ENCODE measurements at places on chromosomes 5 and 9.

DNA sequence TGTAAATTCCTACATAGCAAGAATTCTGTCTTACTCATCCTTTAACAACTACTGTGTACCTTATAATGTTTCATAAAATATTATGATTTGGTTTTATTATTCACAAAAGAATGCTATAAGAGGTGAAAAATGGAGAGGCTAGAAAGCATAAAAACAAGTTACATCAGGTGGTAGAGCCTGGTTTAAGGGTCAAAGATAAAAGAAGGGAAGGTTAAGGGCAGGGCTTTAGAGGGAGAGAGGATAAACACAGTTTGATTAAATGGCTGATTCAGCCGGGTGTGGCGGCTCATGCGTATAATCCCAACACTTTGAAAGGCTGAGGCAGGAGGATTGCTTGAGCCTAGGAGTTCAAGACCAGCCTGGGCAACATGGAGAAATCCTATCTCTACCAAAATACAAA lies 40.4 kb upstream of the HSPB3 start:
- no peak for DNase-seq

DNA sequence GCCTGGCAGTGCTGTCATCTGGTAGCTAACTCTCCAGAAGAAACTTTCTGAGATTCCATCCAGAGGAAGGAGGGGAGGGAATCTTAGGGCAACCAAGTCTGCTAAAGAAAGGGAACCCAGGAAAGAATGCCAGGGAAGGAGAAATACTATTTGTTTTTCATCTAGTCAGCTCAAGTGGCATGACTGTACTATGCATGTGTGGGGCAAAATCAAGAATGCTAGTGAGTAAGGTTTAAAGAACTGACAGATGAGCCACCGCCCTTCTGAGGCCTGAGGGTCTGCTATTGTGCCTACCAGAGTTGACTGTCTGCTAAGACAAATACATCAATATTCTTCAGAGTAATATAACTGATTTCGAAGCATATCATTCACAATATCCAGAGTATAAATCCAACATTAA lies 204.2 kb downstream of the SLC12A2 start:
- DNase-seq = no peak

DNA sequence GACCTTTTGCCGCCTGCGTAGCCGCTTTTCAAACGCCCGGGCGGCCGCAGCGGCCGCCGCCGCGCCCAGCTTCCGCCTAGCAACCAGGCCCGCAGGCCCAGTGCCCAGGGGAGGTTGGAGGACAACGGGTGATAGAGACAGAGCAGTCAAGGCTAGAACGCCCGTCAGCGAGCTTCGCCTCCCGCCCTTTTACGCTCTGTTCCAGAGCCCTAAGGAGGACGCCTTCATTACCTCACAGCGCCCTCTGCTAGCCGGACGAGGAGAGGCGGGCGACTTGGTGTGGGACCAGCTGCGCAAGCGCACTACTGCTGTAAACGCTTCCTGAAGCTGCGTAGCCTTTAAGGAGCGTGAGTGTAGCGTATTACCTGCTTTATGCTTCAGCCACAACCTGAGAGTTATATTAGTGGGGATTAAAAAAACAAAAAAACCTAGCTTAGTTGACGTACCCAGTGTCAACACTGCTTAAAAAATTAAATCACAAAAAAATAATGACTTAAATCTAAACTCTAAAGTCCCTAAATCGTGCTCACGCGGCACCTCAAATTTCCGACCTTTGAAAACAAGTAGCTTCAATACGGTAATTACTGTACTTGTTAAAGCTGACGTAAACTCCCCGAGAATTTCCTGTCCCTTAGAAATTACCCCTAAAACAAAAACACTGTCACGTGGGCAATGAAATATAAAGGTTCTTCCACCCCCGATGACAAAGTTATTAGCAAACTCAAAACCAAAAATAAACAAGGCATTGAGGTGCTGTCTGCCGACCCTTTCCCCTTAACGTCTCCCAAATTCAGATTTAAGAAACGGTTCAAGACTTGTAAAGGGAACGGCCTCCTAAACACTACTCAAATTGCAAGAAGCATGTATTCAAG lies at the start of gene CEP120:
TSS of gene CEP120 (minus strand) at position 126 of the 872 bp plus-strand sequence. CDS start 405 bp downstream, outside the sequence.
- DNase-seq = peak; percentile 99

- no peak for DNase-seq
Observed at GRCh38 chr5:41980870-41981269, 55.8 kb downstream of the FBXO4 start.

GRCh38 chr5:143134269-143134668 lies 269.2 kb downstream of the NR3C1 start:
- no peak for DNase-seq

GRCh38 chr5:83577036-83577636 lies 105.6 kb downstream of the VCAN start:
- no peak for DNase-seq

GRCh38 chr9:34450644-34451043 lies 7.7 kb downstream of the FAM219A start:
- no peak for DNase-seq

- DNase-seq = no peak
Observed at GRCh38 chr5:37838152-37838932, 1.5 kb downstream of the GDNF start.

GRCh38 chr5:92605591-92605990 lies 975.4 kb downstream of the NR2F1-AS1 start:
- no peak for DNase-seq

DNA sequence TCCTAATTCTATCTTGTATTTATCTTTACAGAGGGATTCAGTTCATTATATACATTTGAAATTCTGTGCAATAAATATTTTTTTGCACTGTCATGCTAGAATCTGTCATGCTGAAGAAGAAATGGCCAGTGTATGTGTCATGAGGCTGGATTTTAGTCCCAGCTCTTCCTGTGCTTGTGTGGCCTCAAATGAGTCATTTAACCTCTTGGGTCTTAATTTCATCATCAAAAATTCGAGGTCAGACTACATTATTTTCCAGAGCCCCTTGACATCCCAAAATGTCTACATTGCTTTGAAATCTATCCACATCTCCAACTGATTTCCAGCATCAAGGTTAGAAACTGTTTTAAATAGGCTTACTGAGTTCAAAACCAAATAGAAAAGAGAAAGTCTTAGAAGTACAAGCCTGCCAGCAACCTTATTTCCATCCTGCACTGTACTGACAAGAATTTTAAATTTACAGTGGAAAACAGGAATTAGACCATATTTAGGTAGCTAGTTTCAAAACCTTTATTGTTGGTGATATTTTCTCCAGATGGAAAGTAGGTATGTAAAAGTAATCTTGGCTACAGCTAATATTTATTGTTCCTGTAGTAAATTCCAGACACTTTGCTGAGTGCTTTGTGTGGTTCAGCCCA lies 96.7 kb upstream of the MAMDC2 start:
- no peak for DNase-seq

- no peak for DNase-seq
Observed at GRCh38 chr9:135030566-135031226, 56.8 kb upstream of the OLFM1 start.

GRCh38 chr9:97980918-97981845 lies 2.0 kb upstream of the ANP32B start:
- DNase-seq = no peak
